Mesothelial cell of epicardium (in vitro differentiated cells): ENCODE measurements at places on chromosomes 11 and 22.

- DNase-seq = no peak
These were observed 1.8 kb downstream of the CD82 start for GRCh38 chr11:44566952-44567875.

GRCh38 chr11:46490666-46491065 is 99.1 kb upstream of the CHRM4 start:
- no peak for DNase-seq

- DNase-seq = no peak
These were observed 32.9 kb downstream of the IFT27 start for GRCh38 chr22:36743011-36743410.

GRCh38 chr22:27686534-27686933 is 115.0 kb downstream of the MN1 start:
- no peak for DNase-seq

GRCh38 chr11:28366549-28367346 is 258.6 kb downstream of the METTL15 start:
- DNase-seq = no peak

- no peak for DNase-seq
These were observed 24.1 kb downstream of the ADAMTS15 start for GRCh38 chr11:130472434-130472961.

GRCh38 chr11:113173126-113173525 is 141.3 kb upstream of the TTC12 start:
- DNase-seq = no peak

- no peak for DNase-seq
These were observed 81.0 kb downstream of the CCDC34 start for GRCh38 chr11:27281740-27282590.

DNA sequence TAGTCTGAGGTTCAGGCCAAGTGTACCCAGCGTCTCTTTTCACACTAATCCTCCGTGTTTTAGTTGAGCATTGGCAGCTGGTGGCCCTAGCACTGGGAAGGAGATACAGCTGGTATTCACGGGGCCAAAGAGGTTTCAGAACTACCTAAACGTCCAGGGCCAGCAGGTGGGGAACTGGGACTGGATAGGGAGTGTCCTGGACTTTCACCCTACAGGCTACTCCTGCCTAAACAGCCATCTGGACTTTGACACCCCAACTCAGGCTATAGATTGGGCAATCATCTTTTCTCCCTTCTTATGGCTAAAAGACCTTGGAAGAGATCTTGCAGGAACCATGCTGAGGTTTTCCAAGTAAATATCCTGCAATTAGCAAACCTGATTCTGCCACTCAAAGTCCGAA is 2.8 kb downstream of the SPON1 start:
- no peak for DNase-seq

GRCh38 chr11:118615282-118615975 is 8.0 kb downstream of the PHLDB1 start:
- DNase-seq = no peak
